ENCODE measurements at places on chromosomes 2 and 18.

DNA sequence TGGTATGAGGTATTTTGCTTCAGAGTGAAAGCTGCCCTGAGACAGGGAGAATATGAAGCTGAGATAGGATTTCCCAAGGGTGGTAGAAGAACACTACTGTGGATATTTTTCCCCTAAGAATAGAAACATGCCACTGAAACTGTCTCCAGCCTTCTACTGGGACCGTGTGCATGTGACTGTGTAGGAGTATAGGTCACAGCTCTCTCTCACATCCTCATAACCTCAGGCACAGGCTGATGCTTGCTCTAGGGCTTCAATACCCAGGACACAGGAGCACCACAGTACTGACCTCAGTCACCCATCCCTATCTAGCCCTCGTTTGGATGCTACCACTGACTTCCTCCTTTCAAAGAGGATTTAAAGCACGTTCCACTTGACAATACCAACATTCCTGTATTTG lies 67.2 kb downstream of the REV1 start:
- DNase-seq, result no peak

DNA sequence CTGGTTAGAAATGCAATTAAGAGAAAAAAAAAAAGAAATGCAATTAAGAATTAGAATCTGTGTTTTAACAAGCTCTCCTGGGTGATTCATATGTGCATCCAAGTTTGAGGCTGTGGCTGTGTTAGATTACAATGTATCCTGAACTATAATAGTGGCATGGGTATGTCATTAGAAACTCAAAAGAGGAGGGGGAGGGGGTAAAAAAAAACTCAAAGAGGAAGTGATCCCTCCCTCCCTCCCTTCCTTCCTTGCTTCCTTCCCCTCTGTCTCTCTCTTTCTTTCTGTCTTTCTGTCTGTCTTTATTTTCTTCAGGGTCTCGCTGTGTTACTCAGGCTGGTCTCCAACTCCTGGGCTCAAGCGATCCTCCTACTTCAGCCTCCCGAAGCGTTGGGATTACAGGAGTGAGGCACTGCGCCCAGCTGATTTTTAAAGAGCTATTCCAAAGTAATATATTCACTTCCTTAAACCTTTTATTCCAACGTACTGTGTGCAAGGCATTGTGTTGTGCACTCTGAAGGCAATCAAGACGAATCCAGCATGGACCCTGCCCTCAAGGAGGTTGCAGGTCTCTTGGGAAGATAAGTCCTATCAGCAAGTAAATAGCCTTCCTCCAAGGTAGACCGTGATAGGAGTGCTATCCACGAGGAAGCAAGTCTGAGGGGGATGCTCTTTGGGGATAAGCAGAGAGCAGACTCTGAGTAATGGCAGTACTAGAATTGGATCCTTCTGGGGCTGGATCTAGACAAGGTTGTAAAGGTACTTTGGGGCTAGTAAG lies 35.9 kb upstream of the MCFD2 start:
- no peak for DNase-seq

DNA sequence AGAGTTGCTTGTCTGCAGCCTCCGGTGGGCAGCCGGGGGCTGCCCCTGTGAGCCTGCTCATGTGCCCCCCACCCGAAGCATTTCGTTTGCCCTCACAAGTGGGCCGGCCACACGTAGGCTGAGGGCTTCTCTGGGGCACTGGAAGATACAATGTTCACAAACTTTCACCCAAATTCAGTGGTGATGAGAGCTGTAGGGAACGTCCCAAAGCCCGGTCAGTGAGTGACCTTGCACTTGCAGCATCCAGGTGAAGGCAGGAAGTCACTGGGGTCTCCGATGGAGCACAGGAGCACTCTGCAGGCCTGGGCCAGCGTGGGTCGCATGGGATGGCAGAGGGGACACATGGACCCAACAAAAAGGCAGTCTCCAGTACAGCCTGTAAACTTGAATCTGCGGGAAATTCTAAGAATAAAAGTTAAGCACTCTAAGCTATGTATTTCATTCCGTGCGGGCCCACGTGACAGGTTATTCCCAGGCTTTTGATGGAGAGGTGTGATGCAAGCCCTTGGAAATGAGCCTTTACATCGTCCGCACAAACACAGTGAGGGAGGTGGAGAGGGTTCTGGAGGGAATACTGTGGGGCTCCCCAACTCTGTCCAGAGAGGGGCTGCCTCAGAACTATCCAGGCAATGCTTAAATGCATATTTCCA lies 42.5 kb downstream of the CNGA3 start:
- DNase-seq, result no peak

DNA sequence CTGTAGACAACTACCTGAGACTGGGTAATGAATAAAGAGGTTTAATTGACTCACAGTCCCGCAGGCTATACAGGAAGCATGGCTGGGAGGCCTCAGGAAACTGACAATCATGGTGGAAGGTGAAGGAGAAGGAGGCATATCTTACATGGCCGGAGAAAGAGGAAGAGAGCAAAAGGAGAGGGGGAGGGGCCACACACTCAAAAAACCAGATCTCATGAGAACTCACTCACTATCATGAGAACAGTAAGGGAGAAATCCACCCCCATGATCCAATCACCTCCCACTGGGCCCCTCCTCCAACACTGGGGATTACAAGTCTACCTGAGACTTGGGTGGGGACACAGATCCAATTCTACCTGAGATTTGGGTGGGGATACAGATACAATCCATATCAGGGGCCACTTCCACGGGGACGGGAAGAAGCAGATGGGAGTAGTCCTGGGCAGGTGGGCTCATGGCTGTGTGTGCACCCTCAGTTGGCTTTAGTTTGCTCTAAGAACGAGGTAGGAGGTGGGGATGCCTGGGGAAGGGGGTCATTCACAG lies 9.9 kb downstream of the MAB21L4 start:
- DNase-seq, result no peak

DNA sequence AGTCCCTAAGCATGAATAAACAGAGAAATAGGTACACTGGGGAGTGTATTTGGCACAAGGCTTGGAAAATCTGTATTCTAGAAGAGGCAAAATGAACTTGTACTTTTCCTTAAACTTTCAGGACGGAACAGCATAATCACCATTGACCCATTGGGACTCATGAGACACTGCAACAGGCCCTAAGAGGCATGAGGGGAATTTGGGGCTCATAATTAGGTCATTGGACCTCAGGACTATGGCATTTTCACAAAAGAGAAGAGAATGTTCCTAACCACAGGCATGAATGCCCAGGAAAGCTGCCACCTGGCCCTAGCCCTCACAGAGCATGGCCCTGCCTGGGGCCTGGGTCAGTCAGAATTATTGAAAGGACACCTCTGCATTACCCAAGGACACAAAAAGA lies 67.9 kb upstream of the PIK3C3 start:
- DNase-seq, result no peak

GRCh38 chr2:99762714-99763113 lies 272.9 kb upstream of the REV1 start:
- DNase-seq, result no peak

- DNase-seq, result no peak
These were observed 191.7 kb downstream of the GBX2 start for GRCh38 chr2:235976516-235976915.

GRCh38 chr2:142769761-142770160 lies 107.7 kb upstream of the KYNU start:
- DNase-seq, result no peak

DNA sequence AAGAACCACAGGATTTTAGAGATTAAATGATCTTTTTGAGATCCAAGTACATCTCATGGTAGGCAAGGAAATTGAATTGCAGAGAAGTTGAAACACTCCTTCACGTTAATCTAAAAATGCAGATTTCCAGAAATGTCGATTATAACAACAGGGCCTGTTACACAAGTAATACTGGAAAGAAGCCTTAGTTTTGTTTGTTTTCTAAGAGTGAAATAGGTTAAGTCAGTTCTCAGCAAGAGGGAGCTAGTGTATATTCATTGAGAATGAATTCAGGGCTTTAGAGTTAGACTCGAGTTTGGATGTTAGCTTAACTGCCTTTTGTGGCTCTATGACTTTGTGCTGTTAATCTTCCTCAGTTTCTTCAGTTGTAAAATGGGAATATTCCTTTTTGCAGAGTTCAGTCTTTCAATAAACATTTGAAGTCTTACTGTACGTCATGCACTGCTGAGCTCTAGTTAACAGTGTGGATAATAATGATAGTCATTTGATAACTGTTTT lies 926 bp downstream of the NDUFV2 start:
- no peak for DNase-seq

DNA sequence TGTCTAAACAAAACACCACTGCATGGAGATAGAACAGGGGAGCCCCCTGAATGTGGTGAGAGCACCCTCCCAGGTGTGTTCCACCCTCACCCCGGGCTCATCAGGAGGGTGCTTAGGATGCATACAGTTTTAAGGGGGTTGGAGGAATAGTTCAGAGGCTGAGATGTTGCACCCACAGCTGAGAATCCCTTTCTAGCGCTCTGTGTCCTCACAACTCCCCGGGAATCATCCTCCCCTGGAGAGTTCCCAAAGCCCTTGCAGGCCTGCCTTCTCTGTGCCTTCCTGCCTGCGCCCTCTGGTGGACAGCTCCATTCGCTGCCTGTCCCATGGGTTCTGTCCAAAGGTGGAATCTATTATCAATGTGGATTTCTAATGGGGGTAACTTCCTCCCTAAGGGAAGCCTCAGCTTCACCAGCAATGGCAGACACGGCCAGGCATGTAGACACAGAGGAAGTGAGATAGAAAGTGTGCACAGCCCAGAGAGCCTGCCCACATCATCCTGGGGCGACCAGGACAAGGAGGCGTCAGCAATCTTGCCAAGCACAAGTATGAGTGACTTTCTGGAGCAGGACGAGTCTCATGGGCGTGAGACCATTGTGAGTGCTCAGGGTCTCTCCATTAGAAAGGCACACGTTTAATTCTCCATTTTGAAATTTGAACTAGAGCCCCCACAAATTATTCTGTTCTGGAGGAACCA lies 1.2 kb upstream of the UGT1A5 start:
- DNase-seq, result peak; percentile 41

GRCh38 chr2:20012032-20012281 lies 511 bp downstream of the MATN3 start:
- no peak for DNase-seq

Data from activated CD8-positive, alpha-beta memory T cell treated with anti-CD3 and anti-CD28 coated beads for 48 hours (primary cell).